ENCODE measurements at places on chromosomes 5 and 9.

GRCh38 chr9:21415493-21416267 lies 6.8 kb downstream of the IFNA8 start:
- no peak for DNase-seq

DNA sequence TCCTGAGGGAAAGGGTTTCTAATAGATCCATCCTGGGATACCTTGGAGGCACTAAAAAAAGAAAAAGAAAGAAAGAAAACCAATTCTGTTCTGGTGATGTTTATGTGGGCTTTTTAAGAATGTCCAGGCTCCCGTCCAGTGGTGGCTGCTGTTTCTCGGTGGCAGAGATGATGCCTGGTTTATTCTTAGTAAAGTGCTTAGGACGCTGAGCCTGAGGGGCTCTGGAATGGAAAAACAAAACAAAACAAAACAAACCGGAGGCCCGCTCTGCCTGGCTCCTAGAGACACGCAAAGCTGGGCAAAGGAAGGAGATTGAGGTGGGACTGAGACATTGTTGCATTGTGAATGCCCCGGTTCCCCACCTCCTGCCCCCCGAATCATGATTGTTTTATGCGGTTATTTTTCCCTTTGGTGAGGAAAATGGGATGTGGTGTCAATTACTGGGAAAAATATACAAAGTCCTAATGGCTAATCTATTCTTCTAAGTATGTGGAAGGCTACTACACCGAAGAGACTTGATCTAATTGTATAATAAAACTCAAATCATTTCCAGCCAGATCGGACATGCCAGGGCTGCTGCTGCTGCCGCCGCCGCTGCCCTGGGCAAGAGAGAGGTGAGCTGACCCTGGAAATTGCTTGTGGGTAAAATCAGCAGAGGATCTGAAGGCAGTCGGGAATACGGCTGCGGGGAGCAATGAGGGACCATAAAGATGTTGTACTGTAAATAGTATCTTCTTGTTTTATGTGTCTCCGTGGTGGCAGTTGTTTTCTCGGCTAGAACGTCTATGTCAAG lies 644.9 kb downstream of the CCDC171 start:
- no peak for DNase-seq

GRCh38 chr9:6673326-6674025 lies 27.9 kb upstream of the GLDC start:
- DNase-seq: no peak

DNA sequence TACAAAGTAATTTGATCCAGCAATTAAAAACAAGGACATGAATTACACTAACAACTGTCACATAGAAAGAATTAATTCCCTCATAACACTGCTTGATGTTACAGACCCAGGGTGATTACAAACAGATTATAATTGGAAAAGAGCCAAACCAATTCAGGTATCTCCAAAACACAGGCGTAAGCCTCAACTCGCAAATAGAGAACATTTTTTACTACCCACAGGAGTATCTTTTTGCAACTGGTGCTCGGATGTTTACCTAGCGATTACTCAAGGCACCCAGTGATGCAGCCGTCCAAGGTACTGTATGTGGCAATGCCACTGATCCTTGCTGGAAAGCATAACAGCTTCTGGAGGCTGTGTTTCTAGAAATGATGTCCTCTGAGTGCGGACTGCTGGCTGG lies 386.1 kb upstream of the KIF2A start:
- no peak for DNase-seq

- no peak for DNase-seq
Measured at GRCh38 chr9:123571240-123571639, 215.2 kb downstream of the CRB2 start.

DNA sequence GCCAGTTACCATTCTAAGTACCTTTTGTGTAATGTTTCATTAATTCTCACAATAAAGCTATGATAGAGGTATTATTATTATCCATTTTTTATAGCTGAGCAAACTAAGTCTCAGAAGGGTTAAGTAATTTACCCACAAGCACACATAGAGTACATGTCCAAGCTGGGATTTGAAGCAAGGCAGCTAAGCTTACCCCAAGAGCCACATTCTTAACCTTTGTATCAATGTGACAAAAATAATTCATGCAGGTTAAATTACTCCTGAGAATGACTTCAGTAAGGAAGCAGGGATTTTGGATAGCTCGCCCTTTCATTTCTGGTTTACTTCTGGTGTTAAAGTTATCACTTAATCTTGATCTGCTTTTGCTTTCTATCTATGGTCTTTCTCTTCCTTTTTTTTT lies 141.9 kb downstream of the ACTBL2 start:
- DNase-seq: no peak

DNA sequence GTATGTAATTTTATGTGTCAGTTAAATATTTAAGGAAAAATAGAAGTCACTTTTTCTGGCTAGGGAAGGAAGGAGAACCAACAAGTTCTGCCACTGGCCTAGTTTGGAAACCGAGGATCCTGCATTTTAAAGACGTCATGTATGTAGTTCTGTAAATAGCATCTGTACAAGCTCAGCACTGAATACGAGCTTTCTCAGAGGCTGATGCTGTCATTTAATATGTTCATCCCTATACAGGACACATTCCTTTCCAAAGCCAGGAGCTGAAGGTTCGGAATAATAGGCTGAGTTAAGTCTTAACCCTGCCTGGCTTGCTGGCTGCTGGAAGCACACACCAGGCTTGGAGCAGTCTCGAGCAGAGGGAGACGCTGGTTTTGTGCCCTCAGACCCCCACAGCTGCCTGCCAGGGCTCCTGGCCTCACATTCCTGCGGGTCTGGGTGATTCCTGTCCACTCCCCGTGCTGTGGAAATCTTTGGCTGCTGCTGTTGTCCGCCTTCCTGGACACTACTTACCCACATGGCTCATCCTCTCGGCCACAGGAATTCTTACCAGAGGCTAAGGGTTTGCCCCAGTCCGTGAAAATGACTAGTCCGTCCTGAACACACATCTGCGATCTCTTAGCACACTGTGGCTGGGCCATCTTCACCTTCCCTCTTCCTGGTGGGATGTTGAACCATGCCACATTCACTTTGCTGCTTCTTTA lies 36.6 kb downstream of the SLC46A2 start:
- DNase-seq: no peak

DNA sequence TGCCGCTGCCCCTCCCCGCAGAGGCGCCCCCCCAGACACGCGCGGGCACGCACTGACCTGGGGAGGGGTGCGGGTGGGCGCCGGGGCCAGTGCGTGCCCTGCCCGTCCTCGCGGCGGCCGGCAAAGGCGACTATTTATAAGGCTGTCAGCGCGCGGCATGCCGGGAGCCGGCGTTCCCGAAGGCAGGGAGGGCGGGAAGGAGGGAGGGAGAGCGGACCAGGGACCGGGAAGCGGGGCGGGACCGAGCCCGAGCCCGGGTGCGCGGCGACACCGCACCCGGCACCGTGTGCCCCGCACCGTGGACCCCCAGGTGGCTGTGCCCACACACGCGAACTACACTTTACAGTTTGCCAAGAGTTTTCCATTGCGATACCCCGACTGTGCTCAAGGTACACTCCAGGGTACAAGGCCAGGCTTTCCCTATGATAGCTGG lies at the start of gene AK1:
Gene AK1 (minus strand): TSS at position 110 of the 433 bp plus-strand sequence. CDS start 3,058 bp downstream, outside the sequence.
- peak; percentile 90 for DNase-seq

DNA sequence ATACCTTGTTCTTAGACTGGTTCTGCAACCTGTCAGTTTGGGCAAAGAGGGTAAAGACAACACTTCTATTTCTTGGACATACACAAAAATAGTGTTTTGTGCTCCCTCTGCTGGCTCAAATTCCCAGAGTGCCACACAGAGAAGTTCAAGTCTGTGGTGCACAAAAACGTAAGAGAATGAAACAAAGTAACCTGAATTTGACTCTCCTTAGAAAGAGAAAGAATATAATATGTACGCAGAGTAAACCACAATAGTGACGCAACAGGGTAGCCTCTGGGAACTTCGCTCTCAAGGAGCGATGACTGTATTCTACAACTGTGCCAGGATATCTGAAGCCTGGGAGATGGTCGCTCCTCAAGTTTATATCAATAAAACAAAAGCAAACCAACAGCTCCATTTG lies 18.5 kb downstream of the DDX31 start:
- no peak for DNase-seq

- no peak for DNase-seq
Measured at GRCh38 chr5:118789366-118789765, 199.0 kb downstream of the DTWD2 start.

- DNase-seq: no peak
Measured at GRCh38 chr5:55679556-55679955, 32.6 kb downstream of the SLC38A9 start.

DNA sequence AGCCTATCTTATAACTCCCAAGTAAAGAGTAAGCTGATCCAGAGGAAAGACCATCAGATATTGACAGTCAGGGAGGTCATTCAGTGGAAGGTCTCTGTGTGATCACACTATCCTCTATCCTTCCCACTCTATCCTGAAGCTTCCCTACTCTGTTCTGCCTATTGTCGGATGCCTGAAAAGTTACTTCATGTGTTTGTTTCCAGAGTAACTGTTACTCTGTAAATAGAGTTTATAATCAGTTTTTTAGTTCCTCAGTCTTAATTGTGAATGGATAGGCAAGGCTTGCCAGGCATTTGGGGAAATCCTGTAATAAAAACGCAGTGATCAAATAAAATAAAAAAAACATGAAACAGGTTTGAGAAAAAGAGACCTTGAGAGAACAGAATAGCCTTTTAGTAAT lies 79.8 kb downstream of the XRCC4 start:
- DNase-seq: no peak

GRCh38 chr5:1299511-1299850 lies 4.6 kb upstream of the TERT start:
- DNase-seq: no peak

DNA sequence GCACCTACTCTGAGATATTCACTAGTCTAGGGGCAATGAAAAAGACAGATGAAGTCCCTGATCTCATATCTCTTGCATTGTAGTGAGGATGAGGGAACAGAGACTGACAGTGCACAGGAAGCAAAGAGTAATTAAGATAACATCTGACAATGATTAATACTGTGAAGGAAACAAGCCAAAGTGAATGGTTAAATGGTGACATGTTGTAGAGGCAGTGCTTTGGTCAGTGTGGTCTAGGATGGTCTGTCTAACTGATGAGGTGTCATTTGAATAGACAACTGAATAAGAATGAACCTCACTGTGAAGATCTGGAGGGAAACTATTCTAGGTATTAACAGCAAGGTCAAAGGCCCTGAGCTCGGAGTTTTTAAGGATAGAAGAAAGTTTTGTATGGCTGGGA lies 333.3 kb upstream of the GRIA1 start:
- DNase-seq: no peak

- no peak for DNase-seq
Measured at GRCh38 chr9:84310883-84311282, 29.7 kb downstream of the SLC28A3 start.

- DNase-seq: no peak
Measured at GRCh38 chr5:128927644-128928043, 37.6 kb upstream of the SLC27A6 start.

DNA sequence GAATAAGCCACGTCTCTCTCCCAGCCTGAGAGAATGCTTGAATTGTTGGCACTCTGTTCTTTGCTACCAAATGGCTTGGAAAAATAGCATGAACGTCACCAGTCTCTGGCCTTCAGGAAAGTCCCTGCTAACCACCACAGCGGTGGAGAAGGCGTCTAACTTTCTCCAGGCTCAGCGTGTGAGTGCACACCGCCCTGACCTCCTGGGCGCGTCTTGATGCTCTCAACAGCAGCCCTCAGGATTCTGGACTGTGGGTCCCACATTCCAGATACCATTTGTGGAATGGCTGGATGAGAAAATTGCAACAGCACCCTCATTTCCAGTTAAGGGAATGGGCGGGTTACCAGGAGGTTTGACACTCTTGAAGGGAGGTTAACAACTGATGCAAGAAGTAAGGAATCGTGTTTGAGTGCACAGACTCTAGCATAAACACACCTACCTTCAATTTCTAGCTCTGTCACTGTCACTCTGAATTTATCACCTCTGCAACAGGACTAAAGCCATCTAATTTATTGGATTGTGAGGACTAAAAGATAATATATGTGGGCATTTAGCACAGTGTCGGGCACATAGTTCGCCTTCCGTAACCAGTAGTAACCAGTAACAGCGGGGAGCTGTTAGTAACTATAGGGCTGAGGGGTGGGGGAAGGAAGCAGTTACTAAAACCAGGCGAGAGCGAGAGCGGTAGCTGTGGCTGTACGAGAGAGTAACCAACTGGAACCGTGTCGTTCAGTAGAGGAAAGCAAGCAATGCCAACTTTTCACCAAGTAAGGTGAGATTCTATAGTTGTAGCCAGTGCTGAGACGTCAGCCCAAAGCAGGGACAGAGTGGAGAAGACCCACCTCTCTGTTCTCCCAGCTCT lies 807 bp upstream of the PLGRKT start:
- no peak for DNase-seq

DNA sequence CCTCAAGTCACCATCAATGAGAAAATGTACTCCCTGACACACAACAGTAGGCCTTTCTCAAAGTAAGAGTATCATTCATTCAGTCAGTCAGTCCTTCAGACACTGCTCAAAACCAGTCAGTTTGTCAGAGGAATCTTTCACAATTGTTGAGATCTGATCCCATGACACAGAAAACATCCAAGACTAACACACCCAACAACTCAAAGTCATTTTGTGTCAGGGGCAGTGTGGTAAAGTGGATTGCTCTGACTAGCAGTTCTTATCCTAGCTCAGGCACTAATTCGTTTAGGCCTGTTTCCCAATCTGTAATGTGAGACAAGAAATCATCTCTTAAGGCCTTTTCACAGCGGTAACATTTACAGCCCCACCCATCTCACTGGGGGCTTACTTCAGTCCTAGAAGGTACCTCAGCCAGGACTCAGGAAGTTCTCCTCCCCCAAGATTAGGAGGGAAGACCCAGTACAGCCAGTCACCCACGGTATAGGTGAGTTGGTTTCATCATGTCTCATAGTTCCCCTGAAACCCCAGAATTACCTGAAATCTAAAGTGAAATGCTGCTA lies 31.9 kb downstream of the SH3TC2 start:
- no peak for DNase-seq

- DNase-seq: no peak
Measured at GRCh38 chr5:143842920-143843319, 31.0 kb downstream of the HMHB1 start.

All from left ventricle myocardium superior (tissue), 1 donor.